Cerebellar nuclear complex (tissue), 1 donor: ENCODE measurements at places on chromosomes 5 and 9.

DNA sequence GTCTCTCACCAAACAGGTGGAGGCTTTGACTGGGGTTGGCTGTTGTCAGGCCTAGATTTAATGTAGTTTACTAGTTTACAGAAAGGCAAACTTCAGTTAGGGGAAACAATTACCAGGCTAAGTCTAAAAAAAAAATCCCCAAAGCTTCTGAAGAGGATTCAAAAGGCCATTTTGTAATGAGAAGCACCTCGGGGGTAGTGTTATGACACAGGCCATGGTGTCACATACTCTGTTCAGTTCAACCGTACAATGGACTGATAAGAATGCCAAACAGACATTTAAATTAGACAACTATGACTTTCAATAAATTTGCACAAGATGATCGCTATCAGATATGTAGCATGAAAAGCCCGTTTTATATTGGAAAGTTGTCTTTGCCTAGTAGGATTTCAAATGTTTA, 120.1 kb upstream of the PCA3 start:
- DNase-seq: no peak

DNA sequence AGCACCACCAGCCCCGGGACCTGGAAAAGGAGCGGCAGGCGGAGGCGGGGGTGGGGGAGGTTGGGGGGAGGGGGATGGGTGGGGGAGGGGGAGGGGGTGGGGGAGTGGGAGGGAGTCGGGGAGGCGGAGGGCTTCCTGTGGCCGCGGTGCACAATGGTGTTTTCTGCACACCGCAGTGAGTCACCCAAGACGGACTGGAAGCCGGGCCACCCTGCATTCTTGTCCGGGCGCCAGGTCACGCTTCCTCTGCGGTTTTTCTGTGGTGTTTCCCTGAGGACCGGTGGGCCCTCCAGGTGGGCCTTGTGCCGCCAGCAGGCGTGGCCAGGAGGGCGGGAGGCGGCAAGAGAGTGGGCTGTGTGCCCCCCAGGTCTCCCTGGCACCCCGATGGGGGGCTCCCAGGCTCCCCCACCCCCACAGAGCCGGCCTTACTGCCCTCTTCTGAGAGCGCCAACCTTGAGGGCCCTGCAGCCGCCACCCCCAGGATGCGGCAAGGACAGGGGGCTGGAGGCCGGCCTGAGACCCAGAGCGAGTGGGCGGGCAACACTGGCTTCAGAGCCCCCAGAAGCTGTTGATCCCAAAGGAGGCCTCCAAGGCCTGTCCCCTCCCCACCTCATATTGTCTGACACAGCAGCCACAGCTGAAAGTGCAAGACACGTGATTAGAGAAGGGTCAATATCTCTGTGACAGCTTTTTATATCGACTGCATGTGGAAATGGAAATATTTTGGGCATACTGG, 11.1 kb downstream of the EXD3 start:
- DNase-seq: no peak

GRCh38 chr9:99749641-99750040, 72.0 kb upstream of the NR4A3 start:
- DNase-seq: no peak

DNA sequence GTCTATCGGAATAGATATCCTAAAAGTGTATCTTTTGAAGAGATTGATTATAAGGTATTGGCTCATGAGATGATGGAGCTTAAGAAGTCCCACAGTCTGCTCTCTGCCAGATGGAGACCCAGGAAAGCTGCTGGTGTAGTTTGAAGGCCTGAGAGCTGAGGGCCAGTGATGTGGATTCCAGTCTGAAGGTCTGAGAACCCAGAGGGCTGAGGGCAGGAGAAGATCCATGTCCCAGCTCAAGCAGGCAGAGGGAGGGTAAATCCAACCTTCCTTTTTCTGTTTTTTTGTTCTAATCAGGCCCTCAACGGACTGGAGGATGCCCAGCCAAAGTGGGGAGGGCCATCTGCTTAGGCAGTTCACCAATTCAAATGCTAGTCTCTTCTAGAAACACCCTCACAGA, 11.0 kb upstream of the ABL1 start:
- no peak for DNase-seq

GRCh38 chr9:125649315-125649714, 57.7 kb downstream of the MAPKAP1 start:
- DNase-seq: no peak

GRCh38 chr9:114370251-114370967, 17.4 kb downstream of the AKNA start:
- no peak for DNase-seq

- no peak for DNase-seq
Measured at GRCh38 chr9:115548609-115549260, 430.8 kb upstream of the TNC start.

- no peak for DNase-seq
Measured at GRCh38 chr5:71862087-71862486, 143.0 kb downstream of the CARTPT start.

- no peak for DNase-seq
Measured at GRCh38 chr5:110383231-110383630, 343.2 kb downstream of the TMEM232 start.

- no peak for DNase-seq
Measured at GRCh38 chr5:78533356-78533755, 115.2 kb downstream of the LHFPL2 start.

DNA sequence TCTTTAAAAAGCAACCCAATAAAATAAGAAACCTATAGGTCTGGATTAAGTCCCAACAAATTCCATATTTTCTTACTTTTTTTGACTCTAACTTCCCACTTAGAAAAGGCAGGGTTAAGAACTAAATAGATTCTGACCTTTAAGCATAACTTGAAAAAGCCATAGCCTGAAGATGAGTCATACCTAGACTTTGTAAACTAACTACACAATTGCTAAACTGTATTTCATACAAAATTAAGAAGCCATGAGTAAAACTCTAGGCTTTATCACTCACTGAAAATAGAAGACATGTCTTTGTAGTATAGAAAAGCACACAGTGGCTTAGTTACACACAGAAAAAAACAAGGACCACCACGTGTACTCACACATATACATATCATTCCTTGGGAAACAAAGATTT, 51.5 kb downstream of the MLLT3 start:
- no peak for DNase-seq

DNA sequence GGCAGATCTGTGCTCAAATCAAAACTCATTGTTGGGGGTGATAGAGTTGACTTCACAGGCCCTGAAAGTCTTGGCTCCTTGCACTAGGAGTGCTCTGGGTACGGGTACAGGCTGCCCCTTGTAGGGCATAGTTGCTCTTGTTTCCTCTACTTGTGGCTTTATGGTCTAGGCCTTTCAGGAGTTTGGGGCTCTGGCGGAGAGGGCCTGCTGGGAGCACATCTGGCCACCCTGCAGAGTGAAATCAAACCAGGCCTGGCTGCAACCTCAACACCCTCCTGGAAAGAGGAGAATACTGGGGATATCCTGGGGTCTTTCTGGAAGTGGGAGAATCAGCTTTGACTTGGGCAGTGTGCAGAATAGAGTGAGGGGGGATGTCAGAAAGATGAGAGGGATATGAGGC, 1.5 kb downstream of the TGFBI start:
- DNase-seq: no peak

GRCh38 chr5:174589599-174589998, 134.8 kb upstream of the MSX2 start:
- DNase-seq: no peak

- DNase-seq: no peak
Measured at GRCh38 chr9:137814436-137814835, 63.1 kb upstream of the CACNA1B start.

DNA sequence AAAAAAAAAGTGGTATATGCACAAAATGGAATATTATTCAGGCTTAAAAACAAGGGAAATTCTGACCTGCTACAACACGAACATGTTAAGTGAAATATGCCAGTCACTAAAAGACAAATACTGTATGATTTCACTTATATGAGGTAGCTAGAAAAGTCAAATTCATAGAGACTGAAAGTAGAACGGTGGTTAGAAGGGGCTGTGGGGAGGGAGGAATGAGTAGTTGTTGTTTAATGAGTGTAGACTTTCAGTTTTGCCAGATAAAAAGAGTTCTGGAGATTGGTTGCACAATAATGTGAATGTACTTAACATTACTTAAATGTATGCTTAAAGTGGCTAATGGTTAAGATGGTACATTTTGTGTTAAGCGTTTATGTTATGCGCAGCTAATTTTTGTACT, 79.5 kb upstream of the IL12B start:
- DNase-seq: no peak

- DNase-seq: no peak
Measured at GRCh38 chr9:121564504-121565260, 65.0 kb upstream of the GGTA1 start.

GRCh38 chr5:139243425-139243970, 45.3 kb upstream of the SIL1 start:
- DNase-seq: no peak

- no peak for DNase-seq
Measured at GRCh38 chr5:138623053-138623452, 47.9 kb upstream of the HSPA9 start.

DNA sequence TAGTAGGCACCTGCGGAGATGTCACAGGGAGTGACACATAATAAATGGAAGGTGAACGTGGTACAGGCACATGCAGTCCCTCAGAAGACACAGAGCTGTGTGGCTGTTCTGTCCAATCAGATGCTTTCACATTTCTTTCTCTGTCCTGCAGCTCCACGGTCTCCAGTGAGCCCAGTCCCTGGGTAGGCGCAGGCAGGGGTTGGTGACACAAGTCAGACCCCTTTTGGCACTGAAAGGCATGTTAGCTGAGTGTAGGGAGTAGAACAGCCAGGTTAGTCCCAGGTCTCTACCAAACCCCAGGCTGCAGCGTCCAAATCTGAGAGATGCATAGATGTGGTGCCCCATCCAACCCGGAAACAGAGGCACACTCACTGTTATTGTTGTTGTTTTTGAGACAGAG, 2.8 kb downstream of the SLC31A2 start:
- no peak for DNase-seq

DNA sequence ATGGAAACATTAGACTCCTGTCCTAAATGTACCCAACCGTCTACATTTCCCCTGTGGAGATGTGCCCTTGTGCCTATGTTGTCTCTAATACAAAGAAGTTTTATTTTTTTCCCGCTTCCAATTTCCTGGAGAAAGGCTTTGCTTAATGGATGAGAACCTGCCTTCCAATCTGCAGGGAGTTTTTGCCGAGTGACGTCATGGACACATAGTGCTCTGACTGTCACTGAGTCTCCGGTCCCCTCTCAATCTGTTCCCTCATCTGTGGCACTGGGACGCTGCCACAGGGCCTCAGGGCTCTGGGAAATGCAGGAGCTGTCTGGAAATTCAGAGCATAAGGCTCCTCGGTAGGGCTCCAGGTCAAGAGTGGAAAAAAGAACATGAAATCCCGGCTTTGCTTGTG, 144.8 kb downstream of the PDZD2 start:
- peak; percentile 56 for DNase-seq

DNA sequence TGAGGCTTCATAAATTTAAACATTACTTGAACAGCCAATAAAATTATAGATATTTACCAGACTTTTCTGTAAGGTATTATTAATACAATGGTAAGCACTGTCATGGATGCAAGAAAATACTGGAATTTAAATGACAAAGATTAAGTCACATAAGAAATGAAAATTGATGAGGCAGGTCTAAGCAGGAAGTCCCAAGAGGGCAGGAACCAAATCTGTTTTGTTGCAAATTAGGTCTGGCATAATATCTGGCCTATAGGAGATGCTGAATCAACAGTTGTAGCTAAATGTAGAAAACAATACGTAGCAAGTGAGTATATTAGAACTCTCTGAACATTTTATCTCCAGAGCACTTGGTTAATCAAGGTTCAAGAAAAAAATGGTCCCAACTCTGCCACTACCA, 142.5 kb downstream of the EBF1 start:
- DNase-seq: no peak

DNA sequence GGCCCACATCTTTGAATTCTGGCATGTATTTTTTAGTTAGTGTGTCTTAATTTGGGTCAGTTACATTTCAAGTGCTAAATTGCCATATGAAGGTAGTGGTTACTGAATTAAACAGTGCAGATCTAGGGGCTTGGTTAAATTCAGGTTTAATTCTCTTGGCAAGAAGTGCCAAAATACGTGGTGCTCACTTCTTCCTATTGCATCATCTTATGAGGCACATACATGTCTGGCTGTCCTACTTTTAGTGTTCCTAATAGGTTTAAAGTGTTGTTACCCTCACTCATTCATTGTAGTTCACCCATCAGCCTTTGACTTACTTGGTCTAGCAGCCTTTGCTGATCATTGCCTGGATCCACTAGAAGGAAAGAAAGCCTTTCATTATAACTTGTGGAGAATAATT, 59.5 kb downstream of the RPS6 start:
- no peak for DNase-seq

DNA sequence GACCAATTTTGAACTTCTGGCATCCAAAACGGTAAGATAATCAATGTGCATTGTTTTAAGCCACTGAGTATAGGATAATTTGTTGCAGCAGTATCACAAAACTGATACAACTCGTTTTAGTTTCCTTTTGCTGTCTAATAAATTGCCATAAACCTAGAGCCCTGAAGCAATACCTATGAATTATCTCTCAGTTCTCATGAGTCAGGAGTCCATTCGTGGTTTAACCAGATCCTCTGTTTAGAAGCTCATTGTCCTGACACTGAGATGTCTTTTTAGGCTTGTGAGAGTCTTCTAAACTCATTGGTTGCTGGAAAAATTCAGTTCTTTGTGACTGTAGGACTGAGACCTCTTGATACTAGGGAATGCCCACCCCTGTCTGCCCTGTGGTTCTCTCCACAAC, 262.9 kb downstream of the SEMA5A start:
- no peak for DNase-seq

- DNase-seq: no peak
Measured at GRCh38 chr5:139966856-139967255, 76.2 kb downstream of the NRG2 start.

- DNase-seq: no peak
Measured at GRCh38 chr5:15385553-15385952, 114.4 kb upstream of the FBXL7 start.

DNA sequence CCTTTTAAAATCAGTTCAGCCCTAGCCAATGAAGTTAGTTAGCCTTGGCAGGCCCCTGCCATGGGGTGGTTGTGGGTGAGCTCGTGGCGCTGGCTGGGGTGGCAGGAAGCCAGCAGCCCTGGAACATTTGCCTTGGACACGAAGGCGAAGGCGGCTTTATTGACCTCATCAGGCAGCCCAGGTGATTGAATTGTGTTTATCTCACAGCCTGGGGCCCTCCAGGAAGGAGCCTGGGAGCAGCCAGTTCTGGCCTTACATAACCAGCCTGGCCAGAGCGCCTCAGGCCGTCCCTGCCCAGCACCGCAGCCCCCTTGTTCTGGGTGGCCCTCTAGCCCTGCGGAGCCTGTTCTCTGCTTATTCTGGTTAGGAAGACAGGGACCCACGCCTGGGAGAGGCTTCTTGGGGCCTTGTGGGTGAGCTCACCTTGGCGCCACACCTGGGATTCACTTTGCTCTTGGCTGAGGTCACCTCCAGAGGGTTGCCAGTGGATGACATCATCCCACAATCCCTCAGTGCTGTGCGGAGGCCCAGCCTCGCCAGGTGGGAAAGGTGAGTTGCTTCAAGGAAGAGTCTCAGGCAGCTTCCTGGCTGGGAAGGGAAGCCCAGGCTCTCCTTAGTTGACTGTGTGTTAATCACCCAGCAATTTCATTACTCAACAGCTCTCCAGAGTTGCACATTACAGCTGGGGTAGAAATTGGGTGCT, 54.4 kb upstream of the RPL26L1 start:
- DNase-seq: peak; percentile 30

GRCh38 chr9:4668604-4669003, 2.3 kb upstream of the SPATA6L start:
- DNase-seq: no peak
